ENCODE measurements at places on chromosomes 6 and 20. TPM values are rescaled to one million over a fixed set of nuclear protein-coding genes. Genes with fewer than 3 reads are reported as not detected.
A peak's percentile ranks its signal among the peaks of the same experiment; 100 is the strongest.

APOM gene
- total RNA-seq = 2.8 TPM

CGA gene
- total RNA-seq = not detected

GRCh38 chr6:2793534-2794151 lies 28.4 kb downstream of the WRNIP1 start:
- H3K4me3 ChIP-seq = no peak overlapping the region
- H3K27me3 ChIP-seq = no peaks in the 10 kb centered on the region
- DNase-seq = no peak
- no peaks in the 10 kb centered on the region for H3K36me3 ChIP-seq
- H3K27ac ChIP-seq = peak overlapping the region; percentile 73
- H3K4me1 ChIP-seq = peaks cover 67% of the 10 kb centered on the region

GRCh38 chr6:117169064-117169665 lies 96.2 kb upstream of the VGLL2 start:
- no peak for DNase-seq
- no peaks in the 10 kb centered on the region for H3K4me1 ChIP-seq
- H3K36me3 ChIP-seq = no peaks in the 10 kb centered on the region
- H3K27me3 ChIP-seq = no peaks in the 10 kb centered on the region

GRCh38 chr6:142857233-142857761 lies 87.7 kb downstream of the HIVEP2 start:
- peaks cover 39% of the 10 kb centered on the region for H3K4me1 ChIP-seq
- no peaks in the 10 kb centered on the region for H3K27me3 ChIP-seq
- no peak for DNase-seq
- peak overlapping the region; percentile 65 for H3K27ac ChIP-seq
